ENCODE measurements at places on chromosomes 13 and 19.
A peak's percentile ranks its signal among the peaks of the same experiment; 100 is the strongest.

GRCh38 chr13:41645331-41645730 is 188.0 kb downstream of the RGCC start:
- DNase-seq: no peak

- peak; percentile 32 for DNase-seq
Measured at GRCh38 chr13:23578411-23579071, 8.3 kb downstream of the TNFRSF19 start.

- DNase-seq: no peak
Measured at GRCh38 chr19:1068009-1069001, 1.3 kb downstream of the ARHGAP45 start.

GRCh38 chr13:48879432-48879831 is 96.3 kb upstream of the FNDC3A start:
- no peak for DNase-seq

DNA sequence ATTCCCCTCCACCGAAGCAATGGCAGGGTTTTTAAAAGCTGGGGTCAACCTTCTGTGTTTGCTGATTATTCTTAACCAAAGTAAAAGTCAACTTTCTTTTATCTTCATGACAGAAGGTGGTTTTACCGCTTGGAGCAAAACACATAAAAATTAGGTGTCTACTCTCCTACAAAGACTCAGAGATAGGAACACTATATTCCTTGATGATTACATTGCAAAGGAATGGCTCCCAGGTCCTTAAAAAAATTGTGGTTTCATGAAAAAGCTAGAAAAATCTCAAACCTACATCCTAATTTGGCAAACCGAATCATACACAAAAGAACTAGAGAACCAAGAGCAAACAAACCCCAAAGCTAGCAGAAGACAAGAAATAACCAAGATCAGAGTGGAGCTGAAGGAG is 760.4 kb upstream of the PCDH20 start:
- DNase-seq: no peak

DNA sequence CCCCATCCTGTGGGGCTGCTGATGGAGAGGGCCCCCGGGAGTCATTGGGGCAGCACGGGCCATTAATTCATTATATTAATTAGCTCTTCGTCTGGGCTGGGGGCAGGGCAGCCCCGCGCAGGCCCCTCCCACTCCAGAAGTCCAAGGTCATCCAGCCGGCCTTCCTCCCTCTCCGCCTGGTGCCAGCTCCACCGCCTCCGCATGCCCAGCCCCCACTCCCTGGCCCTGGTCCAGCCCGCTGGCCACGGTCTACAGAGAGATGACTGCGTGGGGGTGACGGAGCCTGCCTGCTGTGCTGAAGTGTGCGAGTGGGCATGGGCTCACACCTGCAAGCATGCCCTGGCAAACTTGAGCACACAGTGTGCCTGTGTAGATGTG is 8.8 kb downstream of the IGLON5 start:
- no peak for DNase-seq

DNA sequence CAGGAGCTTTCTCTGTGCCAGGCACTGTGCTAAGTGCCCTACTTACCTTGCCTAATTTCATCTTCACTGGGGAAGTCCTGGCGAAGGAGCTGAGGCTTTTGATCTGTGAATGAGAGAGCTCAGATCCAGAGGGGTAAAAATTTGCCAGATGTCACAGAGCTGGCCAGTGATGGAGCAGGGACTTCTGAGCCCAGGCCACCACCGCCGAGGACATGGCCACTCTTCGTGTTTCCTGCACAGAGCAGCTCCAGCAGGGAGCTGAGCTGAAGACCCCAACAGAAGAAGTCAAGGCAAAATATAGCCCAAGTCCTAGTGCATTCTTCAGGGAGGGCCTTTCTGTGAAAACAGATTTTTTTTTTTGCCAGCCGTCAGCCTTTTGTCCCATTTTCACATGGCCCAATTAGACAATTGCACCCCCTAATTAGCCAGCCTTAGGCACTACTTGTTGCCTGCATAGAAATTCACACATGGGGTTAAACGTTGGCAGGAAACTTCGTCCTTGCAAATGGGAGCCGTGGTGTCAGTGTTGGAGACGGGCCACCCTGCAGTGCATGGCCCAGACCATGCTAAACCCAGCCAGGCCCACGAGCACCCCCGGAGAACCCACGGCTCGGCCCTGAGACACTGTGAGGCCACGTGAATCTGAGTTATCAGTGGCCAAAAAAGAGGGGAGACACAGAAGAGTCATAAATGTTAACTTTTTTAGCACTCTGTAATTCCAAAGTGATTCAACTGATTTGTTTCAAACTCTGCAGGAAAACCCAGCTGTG is 7.8 kb downstream of the ZNF536 start:
- DNase-seq: no peak

GRCh38 chr19:12899891-12900518 is 9.0 kb downstream of the GCDH start:
- no peak for DNase-seq

- DNase-seq: no peak
Measured at GRCh38 chr13:66305961-66306617, 924.0 kb downstream of the PCDH9 start.

GRCh38 chr19:10535613-10536012 is 8.1 kb upstream of the ATG4D start:
- DNase-seq: no peak

- no peak for DNase-seq
Measured at GRCh38 chr19:4367781-4368127, 24.4 kb downstream of the MPND start.

- DNase-seq: no peak
Measured at GRCh38 chr19:39987167-39987566, 9.7 kb upstream of the ZNF546 start.

DNA sequence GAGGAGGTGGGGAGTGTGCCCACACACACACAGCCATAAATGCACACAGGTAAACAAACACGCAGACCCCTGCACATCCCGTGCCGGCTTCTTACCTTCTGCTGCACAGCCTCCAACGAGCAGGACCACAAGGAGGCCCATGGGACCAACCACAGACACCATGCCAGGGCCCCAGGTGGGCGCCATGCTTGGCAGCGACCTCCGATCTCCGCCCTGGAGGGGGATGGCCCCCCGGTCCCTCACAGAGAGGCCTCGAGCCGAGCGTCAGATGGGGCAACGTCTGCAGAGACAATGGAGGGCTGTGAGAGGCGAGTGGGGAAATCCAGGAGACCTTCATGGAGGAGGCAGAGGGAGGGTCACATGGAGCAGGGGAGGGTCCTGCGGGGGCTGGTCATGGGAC is 54.7 kb downstream of the PTPRS start:
- DNase-seq: no peak

GRCh38 chr13:103965506-103966243 is 899.5 kb upstream of the SLC10A2 start:
- no peak for DNase-seq

GRCh38 chr13:40158218-40158617 is 502.8 kb downstream of the COG6 start:
- DNase-seq: no peak

DNA sequence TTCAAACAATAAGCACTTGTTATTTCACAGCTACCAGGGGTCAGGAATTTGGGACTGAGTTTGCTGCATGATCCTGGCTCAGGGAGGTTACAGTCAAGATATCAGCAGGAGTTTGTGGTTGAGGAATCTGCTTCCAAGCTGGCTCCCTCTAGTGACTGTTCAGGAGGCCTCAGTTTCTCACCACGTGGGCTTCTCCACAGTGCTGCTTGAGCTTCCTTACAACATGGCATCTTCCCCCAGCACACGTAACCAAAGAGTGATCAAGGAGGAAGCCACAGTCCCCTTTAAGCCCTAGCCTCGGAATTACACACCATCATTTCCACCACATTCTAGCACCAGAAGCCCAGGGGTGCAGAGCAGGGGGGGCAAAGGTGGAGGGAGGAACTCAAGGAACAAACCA is 28.8 kb downstream of the CELF5 start:
- no peak for DNase-seq

GRCh38 chr13:111171629-111172028 is 56.5 kb downstream of the ARHGEF7 start:
- DNase-seq: no peak

DNA sequence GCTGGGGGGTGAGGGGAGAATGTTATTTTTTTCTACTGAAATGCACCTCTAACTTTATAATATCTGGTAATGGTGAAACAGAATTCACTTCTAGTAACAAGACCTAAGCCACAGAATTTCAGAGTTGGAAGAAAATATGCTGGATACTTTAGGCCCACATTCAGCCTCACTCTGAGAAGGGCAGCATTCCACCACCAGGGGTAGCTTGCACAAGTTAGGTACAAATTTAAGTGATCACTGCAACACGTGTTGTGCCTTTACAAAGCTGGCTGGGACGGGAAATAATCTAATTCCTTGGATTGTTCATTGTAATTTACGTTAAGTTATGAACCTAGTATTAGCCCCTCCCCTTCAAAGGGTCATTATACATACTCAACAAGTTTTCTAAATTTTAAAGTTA is 192.3 kb downstream of the RGCC start:
- DNase-seq: no peak

- no peak for DNase-seq
Measured at GRCh38 chr19:29380581-29380980, 145.2 kb upstream of the VSTM2B start.

GRCh38 chr13:73742982-73743381 is 391.2 kb downstream of the KLF12 start:
- DNase-seq: no peak

GRCh38 chr13:46982856-46983582 is 86.2 kb upstream of the HTR2A start:
- DNase-seq: no peak

GRCh38 chr13:88063741-88064140 is 392.6 kb downstream of the SLITRK5 start:
- no peak for DNase-seq

DNA sequence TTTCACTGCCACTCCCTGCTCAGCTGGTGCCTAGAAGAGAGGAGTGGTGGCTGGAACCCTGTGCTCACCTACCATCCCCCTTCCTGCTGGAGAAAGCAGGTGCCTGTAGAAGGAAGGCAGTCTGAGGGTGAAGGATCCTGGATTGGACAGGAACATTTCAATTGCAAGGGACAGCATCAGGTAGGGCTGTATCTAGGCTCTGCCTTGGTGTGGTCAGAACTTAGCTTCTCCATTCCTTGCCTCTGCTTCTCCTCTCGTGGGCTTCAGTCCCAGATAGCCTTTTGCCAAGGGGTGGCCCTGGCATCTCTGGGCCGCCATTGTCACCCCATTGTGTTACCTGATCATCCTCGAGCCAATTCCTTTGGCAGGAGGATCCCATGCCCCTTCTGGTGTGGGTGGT is 73.2 kb upstream of the KCTD15 start:
- DNase-seq: no peak

DNA sequence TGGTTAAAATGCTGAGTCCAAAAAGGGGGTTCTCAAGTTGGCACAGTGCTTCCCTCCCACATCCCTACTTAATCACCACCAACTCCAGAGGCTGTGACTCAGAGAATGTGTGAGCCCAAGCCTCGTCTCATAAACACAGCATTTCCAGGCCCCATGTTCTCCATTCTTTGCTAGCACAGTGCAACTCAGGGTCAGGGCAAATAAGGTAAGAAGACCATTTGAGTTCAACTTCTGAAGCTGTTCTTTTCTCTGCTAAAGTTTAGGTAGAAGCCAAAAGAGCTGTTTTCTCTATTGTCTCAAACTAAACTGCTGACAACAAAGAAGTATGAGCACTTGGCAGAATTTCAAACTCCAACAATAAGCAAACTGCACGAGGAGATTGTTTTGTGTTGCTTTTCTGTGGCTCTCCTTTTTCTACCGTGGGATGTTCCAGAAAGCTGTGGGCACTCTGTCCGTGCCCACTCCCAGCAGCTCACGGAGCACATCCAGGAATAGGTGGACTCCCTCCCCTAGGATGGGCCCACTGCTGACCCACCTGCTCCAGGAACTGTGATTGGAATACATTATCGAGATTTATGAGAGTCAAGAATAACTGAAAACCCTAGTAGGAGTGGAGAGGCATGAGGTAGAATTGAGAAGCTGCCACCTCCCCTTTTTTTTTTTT is 494.3 kb downstream of the COG6 start:
- no peak for DNase-seq

DNA sequence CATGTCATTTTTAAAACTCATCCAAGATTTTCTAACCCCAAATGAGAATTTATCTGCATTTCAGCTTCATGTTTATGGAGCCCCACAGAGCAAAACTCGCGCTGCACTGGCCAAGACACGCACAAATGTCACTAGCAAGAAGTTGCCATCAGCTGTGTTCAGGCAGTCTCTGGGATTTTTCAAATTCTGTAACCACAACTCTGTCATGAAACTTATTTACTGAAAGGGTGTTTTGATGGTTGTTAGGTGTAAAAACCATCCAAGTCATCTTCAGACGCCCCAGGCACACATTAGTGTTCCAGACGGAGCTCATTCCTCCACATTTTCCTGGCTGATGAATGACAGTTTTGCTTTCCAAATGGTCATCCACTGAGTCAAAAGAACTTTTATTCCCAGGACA is 63.4 kb downstream of the SLC7A1 start:
- no peak for DNase-seq

DNA sequence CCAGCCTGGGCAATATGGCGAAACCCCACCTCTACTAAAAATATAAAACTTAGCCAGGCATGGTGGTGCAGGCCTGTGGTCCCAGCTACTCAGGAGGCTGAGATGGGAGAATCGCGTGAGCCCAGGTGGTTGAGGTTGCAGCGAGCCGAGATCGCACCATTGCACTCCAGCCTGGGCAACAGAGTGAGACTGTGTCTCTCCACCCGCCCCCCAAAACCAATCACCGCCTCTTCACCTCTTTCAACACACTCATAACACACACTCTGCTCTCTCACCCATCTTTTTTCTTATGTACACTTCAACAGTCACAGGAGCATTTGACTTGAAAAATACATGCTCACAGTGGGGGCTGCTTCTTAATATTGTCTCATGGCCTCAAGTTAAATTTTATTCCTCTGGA is 76.8 kb downstream of the ESD start:
- DNase-seq: no peak

- DNase-seq: no peak
Measured at GRCh38 chr13:80164462-80164861, 176.5 kb downstream of the SPRY2 start.

- DNase-seq: peak; percentile 28
Measured at GRCh38 chr19:38538793-38539528, 78.8 kb downstream of the MAP4K1 start.

DNA sequence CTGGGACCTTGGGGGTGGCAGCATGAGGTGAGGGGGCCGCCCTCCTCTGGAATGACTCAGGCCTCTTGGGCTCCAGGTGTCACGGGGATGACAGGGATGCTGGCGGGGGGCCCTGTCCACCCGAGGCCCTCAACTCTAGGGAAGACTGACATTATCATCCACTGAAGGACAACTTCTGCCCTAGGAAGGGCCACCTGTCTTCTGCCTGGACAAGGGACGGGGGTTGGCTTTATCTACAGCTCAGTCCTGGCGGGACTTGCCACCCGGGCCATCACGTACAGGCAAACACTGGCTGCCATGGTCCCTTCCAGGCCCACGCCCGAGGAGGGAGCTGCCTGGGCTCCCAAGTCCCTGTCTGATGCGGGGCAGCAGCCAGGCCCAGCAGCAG is 130.7 kb downstream of the STK24 start:
- no peak for DNase-seq

DNA sequence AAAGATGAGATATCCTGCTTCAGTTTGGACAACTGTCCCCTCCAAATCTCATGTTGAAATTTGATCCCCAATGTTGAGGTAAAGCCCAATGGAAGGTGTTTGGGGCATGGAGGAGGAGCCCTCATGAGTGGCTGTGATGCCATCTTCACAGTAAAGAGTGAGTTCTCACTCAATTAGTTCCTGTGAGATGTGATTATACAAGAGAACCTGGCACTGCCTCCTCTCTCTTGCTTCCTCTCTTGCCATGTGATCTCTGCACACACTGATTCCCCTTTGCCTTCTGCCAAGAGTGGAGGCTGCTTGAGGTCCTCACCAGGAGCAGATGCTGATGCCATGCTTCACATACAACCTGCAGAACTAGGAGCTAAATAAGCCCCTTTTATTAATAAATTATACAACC is 86.9 kb downstream of the HSPH1 start:
- no peak for DNase-seq

Data from activated T-cell treated with anti-CD3 and anti-CD28 coated beads for 4 hours (primary cell).